ENCODE measurements at places on chromosomes 2 and 18.

- no peak for DNase-seq
Observed at GRCh38 chr2:85865539-85866164, 23.1 kb downstream of the ST3GAL5 start.

- no peak for DNase-seq
Observed at GRCh38 chr2:142037744-142038143, 93.1 kb downstream of the LRP1B start.

DNA sequence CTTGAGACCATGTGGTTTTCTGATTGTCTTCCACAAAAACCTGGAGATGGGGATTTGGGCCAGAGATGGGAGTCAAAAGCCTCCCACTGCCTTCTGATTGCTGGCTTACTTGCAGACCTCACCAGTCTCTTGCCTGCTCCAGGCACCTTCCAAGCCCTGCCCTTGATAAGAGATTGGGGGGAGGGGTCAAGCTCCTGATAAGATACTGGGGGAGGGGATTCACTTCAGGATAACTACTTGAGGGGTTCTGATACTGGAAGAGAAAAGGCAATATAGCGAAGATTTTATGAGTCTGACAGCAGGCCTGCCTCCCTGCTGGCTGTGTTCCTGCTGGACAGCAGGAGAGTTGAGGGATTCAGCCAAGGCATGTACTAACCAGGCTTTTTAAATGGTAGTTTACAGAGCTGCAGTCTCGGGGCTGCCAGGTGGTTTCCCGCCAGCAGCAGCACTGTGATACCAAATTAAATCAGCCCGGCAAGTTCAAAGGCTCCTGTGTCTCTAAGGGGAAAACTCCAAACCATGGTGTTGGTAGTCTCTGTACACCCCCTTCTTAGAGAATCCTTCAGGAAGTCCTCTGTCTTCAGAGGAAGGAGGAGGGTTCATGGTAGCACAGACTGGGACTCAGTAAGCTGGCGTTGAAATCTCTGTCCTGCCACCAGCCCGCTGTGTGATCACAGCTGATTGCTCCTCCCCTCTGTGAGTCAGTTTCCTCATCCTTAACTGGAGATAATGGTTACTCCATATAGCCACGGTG is 58.3 kb downstream of the FBXO36 start:
- no peak for DNase-seq

DNA sequence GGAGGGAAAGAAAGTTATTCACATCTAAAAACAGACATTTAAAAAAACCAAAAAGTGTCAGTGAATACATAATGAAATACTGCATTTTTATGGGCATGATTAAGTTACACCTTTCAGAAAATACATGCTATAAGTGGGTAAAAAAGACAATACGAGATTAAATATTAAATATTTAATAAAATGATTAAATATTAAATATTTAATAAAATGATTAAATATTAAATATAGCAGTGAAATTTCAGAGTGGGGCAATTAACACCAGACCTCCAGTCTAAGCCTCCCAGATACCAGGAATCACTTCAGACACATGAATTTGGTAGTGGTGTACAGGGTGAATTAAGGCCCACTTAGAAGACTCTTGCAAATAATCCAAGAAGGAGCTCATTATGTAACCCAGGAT is 15.5 kb downstream of the RBM43 start:
- no peak for DNase-seq

DNA sequence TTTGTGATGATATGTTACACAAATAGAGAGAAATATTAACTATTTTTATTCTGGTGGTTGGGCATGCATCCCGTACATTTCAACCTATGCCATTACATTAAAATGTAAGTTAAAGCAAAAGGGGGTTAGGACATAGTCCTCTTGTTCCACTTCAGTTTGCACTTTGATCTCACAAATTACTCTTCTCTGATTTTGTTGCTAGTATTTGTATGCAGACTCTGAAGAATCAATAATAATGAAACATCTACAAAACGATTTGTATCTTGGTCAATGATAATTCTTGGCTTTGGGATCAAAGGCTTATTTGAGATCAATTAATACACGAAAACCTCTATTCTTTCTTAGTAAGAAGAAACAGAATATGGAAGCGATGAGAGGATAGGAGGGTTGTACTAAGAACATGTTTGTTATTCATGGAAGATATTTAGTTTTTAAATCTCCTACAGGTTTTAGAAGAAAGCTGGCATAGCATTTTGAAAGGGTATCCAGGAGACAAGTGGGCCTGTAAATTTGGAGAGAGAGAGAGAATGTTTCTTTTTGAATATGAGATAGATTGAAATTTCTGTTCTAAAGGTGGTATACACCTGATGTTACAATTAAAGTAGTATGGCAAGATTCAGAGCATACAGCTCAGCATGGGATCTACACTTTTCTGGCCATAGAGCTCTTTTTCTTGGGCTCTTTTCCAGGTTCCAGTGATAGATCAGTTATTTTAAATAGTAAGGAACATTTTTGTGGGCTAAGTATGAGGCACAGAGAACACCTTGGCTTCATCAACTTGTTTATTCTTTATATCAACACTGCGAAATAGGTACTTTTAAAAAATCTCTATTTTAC is 347.9 kb downstream of the PTPRM start:
- no peak for DNase-seq

DNA sequence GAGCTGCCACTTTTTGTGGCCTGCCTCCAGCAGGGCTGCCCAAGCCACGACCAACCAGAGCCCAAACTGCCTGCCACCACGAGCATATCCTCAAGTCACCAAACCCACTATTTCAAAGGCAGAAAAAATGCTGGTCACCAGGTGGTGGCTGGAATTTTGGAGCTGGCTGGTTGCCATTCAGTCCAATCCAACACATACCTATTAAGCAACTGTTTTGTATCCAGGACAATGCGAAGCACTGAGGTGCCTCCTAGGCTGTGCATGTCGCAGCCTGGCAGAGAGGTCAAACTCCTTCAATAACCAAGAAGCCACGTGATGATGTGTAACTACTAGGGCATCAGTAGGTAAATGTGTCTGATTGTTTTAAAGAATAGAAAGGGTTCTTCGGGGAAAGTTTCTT is 108.3 kb upstream of the PPP1CB start:
- DNase-seq, result no peak

GRCh38 chr2:10006236-10007161 is 36.9 kb upstream of the KLF11 start:
- DNase-seq, result no peak

GRCh38 chr18:67672155-67672554 is 155.6 kb upstream of the DSEL start:
- DNase-seq, result no peak

GRCh38 chr2:230075988-230076631 is 7.4 kb upstream of the SLC16A14 start:
- DNase-seq, result no peak

DNA sequence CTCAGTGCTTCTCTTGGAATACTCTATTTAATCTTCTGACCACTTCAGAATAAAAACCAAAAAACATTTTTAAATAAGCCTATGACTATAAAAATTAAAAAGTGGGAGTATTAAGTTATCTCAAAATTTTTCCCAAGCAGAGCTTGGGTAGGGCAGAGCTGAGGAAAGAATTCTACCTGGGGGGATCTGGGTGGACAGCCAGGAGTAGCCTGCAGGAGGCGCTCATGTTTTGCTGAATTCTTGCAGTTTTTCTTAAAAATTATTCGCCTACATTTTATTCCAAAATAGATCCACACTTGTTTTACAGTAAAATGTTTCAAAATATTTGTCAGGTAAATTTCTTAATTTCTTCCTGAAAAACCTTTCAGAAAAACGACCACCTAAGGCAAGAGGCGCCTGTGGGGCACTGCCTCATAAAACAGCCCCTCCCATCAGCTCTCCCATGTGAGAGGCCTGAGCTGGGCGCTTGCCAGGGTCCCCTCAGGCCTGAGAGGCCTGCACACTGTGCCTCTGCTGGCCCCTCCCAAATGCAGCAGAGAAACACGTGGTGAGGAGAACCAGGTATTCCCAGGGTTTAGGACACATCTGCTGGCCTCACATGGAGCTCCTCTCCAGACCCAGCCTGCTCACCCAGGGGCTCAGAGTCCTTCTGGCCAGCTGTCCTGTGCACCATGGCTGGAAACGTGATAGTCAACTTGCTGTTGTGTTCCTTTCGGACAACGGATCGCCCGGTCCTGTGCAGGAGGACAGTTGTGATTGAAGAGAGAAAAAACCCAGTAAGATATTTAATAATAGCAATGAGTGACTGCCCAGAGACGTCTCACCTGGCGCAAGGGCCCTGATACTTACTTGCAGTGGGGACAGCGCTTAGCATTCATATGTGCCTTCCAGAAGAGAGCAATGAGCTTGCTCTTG is 17.5 kb downstream of the POLR1A start:
- DNase-seq, result no peak

DNA sequence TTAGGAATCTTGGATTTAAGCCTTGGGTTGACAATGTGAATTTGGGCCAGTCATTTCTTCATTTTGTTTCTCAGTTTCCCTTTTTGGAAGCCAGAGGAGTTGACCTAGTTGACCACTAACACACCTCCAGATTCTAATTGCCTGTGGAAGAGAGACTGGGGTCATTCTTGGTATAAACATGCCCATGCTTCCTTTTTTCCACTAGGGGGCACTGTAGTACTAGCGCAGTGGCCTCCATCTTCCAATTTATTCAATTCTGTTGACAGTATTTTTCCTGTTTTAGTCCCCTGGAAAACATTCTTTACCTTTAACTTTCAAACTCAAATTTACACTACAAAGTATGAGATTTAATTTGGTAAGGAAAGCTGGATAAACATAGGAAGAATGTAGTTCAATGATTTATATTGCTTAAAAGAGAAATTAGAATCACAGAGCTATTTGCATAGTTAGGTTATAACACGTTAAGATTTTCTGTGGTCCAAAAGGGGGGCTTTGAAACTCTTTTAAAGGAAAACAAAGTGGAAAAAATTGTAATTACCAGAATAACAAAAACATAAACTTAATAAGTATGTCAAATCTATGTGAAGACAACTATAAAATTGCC is 57.5 kb upstream of the AGPS start:
- no peak for DNase-seq

GRCh38 chr18:77138270-77138669 is 5.7 kb upstream of the MBP start:
- DNase-seq, result no peak

DNA sequence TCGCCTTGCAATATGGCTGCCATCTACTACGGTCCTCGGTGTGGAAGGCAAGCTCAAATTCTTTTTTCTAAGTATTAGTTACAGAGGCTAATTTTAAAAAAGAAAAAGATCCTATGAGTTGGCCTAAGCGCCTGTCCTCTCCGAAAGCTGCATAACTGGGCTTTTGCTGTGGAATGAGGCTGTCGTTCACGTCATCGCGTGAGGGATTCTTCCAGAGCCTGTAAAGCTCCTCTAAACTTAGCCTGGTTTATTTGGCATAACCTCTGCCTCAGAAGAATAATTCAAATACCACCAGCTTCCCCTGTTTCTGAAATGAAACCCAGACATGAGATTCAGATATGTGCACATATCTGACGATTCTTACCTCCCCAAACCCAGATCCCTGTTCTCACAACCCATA is 187.4 kb downstream of the DNER start:
- no peak for DNase-seq

GRCh38 chr2:133867166-133867565 is 298.9 kb upstream of the NCKAP5 start:
- no peak for DNase-seq

- no peak for DNase-seq
Observed at GRCh38 chr2:129334696-129335410, 644.6 kb upstream of the RAB6C start.

GRCh38 chr2:66437691-66438497 is 3.0 kb downstream of the MEIS1 start:
- DNase-seq, result no peak
